Fibroblast of the conjunctiva (primary cell): ENCODE measurements at places on chromosomes 2 and 18.
A peak's percentile ranks its signal among the peaks of the same experiment; 100 is the strongest.

GRCh38 chr18:79100944-79101343 is 31.8 kb downstream of the ATP9B start:
- no peak for DNase-seq

DNA sequence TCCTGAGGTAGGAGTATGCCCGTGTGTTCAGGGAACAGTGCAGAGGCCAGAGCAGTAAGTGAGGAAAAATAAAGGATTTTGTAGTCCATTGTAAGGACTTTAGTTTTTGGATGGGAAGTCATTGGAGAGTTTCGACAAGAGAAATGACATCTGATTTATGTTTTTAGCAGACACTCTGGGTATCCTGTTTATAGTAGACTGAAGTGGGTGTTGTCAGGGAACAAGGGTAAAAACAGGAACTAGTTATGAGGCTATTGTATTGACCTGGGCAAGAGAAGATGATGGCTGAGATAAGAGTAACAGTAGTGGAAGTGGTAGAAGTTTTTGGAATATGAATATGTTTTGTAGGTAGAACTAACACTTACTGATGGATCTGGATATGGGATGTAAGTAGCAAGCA is 59.8 kb downstream of the GTF2A1L start:
- no peak for DNase-seq

DNA sequence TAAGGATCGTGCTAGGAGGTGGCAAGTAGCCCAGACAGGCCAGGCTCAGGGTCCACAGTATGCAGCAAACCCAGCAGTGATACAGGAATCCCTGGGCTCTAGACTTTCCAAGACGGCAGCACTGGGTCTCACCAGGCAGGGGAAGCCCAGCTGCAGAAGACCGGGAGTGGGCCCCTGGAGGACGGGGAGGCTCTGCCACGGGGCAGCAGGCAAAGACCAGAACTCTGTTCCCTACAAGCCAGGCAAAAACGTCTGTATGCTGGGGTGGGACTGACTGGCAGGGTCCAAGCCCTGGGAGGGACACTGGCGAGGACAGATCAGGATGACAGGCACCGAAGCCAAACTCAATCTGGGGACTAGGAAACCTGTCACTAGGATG is 98.9 kb upstream of the SEC11C start:
- DNase-seq: no peak

- DNase-seq: no peak
Measured at GRCh38 chr2:29804671-29805070, 116.7 kb downstream of the ALK start.

- DNase-seq: peak; percentile 21
Measured at GRCh38 chr2:171958475-171958874, 36.2 kb downstream of the HAT1 start.

DNA sequence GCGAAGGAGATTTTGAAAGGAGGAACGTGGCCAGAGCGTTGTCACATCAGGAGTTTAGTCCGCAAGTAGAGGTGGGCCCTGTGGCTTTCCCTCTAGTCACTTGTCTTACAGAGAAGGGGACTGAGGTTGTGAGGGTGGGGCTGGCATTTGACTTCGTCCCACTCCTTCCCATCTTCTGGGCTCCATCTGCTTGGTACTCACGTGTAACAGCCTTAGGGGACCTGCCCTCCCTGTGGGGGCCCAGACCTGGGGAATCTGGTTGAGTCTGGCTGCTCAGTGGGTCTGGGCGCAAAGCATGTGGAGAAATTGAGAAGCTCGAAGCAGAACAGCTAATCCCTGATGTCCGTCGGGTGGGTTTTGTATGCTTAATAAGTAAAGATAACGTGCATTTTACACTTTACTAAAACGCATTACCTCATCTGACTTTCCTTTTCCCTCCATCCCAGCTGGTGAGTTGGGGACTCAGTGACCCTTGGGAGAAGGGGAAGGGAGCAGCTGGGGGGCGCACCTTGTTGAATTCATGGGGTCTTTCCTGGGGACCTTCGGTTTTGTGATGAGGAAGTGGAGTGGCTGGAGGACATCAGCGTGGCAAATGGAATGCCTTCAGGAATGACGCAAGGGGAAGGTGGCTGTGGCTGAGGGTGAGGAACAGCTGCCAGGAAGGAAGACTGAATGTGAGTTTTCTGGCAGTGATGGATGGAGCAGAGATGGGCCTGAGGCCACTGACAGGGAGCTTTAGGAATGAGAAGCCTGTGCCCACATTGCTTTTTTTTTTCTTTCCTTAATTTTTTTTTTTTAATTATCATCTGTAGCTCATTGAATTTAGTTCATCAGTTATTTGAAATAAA is 44.8 kb downstream of the ASAP2 start:
- peak; percentile 61 for DNase-seq

- no peak for DNase-seq
Measured at GRCh38 chr2:233418761-233419546, 64.7 kb downstream of the DGKD start.

GRCh38 chr2:61887717-61888266 is 664 bp downstream of the CCT4 start:
- DNase-seq: no peak

- DNase-seq: peak; percentile 66
Measured at GRCh38 chr2:100984892-100985307, 17.2 kb upstream of the RPL31 start.

DNA sequence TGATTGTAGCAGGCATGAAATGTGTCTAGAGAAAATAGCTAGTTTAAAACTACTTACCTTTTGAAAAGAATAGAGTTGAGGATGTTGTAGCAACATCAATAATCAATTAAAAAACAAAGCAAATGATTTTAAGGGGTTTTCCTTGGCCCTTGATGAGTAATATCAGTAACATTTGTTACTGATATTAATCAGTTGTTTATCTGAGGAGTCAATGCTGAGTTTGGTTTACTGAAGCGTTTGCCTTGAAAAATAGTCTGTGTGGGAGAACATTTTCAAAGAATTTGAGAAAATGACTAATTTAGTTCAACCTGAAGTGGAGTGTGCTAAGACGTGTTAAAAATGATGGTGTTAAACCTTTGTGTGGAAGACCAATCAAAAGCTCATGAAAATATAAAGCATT is 9.3 kb downstream of the PTH2R start:
- DNase-seq: no peak

- DNase-seq: peak; percentile 42
Measured at GRCh38 chr18:62437235-62438017, 85.4 kb upstream of the ZCCHC2 start.

DNA sequence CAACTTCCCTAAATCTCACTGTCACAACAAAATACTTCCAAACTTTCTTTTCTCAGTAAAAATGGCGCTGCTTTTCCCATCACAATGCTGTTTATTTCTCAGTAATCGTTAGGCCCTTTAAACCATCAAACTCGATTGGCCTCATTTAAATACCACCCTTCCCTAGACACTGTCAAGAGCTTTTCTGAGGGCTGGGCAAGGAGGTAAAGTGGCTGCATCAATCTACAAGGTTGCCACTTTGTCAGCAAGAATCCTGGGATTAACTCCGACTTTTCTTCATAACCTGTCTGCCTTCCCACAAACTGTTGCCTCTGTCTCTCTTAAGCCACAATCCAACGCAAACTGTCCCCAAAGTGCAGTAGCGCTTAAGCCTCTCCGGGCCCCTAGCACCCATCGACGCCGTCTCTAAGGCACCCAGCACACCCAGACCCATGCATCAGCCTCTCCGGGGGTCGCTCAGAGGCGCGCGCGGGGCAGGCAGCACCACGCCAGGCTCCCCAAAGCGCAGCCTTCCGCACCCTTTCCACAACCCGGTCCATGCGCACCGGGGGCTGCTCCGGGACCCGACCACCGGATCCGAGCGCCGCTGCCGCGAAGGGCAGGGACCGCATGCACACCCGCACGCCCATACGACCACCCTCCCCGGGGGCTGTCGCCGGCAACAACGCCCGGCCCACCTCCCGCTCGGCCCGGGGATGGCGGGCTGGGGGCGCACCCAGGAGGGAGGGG is 683 bp downstream of the MBOAT2 start:
- DNase-seq: no peak

DNA sequence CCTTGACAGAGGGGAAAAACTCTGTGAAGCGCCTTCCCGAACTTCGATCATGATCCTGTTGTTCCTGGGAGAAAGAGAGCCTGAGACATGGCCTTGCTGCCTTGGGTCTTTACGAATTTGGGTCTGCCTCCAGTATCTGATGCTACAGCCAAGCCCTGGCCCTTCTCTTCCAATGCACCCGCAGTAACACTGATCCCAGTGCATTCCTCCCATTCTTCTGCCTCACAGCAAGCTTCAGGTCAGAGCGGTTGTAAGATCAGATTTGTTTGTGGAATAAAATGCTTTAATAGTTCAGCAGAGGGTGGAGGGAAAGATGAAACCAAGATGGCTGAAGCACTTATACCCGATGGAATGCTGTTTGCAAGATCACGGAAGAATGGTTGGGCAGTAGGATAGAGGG is 196.7 kb upstream of the SIX2 start:
- no peak for DNase-seq

DNA sequence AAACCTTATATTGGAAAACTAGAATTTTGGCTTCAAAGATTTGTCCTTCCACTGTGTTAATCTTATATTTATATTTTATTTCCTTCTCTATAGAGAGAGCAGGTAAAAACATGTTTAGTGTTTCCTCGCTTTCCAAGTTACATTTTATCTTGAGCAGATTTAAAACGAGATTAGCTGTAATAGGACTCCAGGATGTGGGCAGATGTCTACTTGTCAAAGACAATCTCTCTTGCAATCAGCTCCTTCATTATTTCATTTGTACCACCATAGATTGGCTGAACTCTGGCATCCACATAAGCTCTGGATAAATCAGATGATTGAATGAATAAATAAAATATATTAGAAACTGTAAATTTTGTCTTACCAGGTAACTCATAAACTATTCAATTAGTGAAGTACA is 17.5 kb upstream of the KANSL1L start:
- DNase-seq: no peak

GRCh38 chr18:75638776-75639471 is 211.4 kb upstream of the SMIM21 start:
- DNase-seq: peak; percentile 22

DNA sequence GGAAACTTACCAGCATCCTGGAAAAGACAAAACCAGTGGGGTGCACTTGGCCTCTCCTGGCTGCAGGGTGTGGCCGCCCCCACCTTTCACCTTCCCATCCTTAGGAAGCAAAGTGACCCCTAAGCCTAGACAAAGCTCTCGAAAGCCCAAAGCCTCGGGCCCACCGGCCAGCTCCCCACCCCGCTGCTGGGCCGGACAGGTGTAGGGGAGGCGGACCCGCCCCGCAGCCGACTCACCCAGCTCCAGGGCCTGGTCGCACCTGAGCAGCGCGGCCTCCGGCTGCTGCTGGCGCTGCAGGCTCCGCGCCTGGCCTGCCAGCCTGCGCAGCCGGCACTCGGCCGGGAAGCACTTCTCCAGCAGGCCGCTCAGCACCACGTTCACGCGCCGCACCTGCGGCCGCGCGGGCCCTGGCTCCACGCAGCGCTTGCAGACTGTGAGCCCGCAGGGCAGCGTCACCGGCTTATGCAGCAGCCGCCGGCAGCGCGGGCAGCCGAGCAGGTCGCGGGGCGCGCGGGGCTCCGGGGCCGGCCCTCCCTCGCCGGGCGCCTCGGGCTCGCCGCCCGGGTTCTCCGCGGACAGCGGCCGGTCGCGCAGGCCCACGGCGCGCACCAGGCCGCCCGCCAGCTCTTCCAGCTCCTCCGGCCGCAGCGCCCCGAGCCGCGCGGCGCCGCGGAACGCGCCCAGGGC is 979 bp downstream of the LONRF2 start:
- no peak for DNase-seq

- no peak for DNase-seq
Measured at GRCh38 chr18:41858761-41859555, 96.1 kb upstream of the PIK3C3 start.

DNA sequence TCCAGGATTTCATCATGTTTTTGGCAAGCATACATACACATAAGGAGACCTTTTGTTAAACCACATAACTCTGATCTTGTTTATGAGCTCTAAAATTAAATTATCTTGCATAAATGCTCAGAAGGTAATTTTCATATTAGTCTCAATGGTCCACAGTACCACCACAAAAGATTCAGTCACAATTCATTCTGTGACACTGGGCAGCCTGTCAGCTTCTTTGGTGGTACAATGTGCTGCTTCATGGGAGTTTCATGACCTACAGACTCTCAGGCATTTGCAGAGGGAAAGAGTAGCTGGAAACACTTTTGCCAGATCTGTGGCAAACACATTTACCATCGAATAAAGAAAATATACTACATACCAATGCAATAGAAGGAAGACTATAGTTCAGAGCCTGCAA is 51.3 kb upstream of the ZNF397 start:
- no peak for DNase-seq

DNA sequence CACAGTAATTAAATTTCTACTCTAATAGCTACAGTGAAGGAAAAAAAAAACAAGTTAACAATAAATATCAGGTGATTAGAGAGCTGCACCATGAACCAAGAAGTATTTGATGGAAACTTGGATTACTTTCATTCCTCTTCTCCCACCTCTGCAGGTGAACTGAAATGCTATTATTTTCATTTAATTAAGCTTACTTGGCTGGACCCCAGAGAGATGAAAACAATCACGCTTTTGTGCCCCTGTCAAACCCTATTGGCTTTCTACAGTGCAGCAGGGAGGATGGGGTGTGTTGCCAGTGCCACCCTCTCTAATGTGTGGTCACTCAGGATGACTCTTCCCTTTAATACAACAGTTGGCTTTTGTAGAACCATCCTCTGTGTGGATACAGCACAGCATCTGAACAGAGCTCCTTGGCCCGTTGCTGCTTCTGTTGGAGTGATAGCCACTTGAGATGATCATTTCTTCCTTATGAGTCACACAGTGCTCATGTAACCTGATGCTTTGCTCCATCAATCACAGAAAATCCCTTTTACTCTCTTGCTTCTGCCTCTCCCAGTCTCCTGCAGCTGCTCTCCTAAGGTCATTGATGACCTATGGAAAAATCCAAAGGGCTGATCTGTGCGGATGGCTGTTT is 5.5 kb upstream of the ARL4C start:
- DNase-seq: peak; percentile 47

DNA sequence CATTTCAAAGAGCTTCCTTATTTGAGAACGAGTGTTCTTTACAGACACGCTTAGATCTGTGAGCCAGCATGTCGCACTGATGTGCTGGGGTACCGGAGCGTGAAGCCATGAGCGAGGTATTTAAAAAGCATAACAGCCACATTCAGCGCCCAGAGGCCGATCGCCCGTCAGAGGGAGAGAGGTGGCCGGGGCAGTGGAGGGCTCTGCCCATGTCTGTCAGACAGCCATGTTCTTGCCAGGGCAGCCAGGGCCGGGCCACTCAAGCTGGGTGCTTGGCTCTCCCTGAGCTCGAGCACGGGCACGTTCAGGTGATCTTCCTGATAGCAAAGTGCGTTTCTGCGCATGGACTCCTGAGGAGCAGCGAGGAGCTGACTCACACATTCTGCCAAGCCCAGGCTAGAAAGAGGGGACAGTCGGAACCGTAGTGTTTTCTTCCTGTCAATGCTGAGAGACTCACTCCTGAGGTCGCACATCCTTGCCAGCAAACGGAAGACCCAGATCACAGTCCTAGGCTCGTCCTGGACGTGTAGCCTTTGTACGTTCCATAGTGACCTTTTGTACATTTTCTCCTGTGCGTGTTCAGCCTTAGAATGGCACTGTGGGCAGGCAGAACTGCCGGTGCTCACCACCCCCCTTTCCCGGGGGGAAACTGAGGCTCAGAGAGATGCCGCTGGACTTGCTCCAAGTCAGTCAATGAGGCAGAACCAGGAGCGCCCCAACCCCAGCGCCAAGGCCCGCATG is 100.7 kb downstream of the NFATC1 start:
- DNase-seq: no peak
